ENCODE measurements at places on chromosomes 6 and 20. TPM values are rescaled to one million over a fixed set of nuclear protein-coding genes. Genes with fewer than 3 reads are reported as not detected.

PARD6B gene
- total RNA-seq, result 2.1 TPM

DNA sequence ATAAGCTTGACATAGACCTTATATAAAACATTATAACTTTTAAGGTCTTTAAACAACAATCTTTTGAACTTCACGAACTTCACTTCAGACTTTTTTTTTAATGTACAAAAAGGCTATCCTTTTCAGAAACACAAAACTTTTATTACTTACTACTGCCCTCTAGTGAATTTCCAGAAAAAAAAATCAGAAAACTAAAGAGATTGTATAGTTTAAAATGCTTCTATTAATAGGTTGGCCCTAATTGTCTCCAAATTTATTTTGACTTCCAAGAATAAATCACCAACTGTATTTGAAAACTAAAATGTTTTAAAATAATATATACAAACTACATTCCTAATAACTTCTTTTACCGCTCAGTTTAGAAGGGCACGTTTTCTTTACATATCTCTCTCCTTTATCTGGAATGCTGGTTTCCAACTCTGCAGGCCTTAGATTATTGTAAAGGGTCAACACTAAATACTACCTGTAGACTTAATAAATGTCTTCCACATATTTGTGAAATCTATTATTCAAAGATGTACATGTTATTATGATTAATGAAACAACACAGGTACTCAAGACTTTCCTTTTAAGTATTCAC is 66.8 kb downstream of the LMBRD1 start:
- no peak for DNase-seq

DNA sequence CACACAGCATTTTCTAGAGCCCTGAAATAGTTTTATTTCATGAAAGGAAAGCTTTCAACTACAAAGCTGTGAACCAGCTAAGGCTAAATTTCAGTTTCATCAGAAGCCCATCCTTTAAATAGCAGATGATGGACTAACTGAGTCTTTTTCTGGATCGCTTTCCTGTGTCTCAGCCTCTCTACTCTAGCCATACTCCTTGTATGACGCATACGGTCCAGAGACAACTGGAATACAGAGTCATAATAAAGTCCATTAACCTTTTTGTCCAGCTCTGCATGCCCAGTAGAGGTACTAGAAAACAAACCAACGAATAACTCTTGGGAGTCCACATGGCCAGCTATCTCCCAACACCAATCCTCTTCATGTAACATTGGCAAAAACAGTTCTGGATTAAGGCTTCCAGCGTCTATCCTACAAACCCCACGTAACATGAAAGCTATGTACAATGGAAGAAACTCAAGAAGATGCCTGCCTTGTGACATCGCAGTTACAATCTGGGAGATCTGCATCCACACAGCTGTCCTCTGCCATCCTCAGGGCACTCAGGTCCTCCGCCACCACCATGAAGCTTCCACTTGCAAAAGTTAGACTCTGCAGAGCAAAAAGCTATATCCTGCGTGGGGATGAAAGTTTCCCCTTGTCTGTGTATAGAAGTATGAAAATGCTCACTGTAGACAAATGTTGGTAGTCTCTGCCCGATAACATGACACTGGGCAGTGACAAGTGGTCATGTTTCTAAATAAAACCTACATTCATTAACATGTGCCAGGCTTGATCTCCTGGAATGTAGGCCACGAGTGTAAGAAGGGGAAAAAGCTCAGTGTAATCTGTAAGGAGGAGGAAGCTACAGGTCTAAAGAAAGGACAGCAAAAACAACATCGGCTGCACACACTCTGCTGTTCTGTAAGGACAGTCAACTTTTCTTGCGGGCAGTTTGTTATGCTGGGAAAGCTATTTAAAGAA is 360.4 kb downstream of the ESR1 start:
- DNase-seq, result no peak

NKX2-2 gene
- total RNA-seq, result 0.13 TPM

GRCh38 chr6:15475261-15475660 is 187.6 kb downstream of the DTNBP1 start:
- DNase-seq, result no peak

- peak; percentile 78 for DNase-seq
These were observed at the start of gene TPD52L1 for GRCh38 chr6:125153391-125154117. Gene TPD52L1 (plus strand): TSS chr6:125153773. CDS start chr6:125153952, 179 bp downstream.

GRCh38 chr6:11806561-11807317 is 28.1 kb upstream of the ADTRP start:
- DNase-seq, result no peak

GRCh38 chr6:135521431-135521830 is 23.9 kb upstream of the AHI1 start:
- DNase-seq, result no peak

PBOV1 gene
- not detected for total RNA-seq

DNA sequence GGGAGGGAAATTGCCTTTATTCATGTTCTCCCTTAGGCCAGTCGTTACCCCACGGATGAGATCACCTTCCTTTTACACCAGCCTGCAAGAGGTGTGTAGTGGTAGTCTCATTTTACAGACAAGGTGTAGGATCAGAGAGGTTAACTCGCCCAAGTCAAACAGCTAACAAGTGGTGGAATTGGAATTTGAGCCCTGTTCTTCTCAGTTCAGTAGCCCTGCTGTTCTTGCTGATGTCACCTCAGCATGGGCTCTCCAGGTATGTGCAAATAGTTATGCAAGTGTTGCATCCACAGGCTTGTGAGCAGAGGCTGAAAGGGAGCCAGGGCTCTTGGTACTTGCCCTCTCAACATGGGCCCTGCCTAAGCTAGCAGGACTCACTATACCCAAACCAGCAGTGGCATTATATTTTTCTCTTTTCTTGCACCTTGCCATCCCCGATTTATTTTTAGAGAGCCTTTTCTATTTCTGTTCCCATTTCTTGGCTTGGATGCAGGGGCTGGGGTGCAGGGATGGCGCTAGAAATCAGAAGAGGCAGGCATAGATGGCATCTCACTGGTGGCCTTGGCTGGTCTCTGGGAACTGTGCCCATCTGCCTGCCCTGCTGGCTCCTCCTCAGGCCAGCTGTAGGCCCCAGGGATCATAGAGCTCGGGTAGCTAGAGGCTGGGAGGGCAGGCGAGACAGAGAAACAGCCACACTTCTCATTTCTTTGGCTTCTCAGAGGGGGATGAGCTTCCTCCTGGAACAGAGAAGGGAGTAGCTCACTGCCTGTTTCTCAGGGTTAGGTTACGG is 18.2 kb downstream of the PPARD start:
- no peak for DNase-seq

HLA-DRB1 gene
- total RNA-seq, result not detected

- DNase-seq, result peak; percentile 6
These were observed 109.3 kb downstream of the GPX5 start for GRCh38 chr6:28634761-28635546.

DNA sequence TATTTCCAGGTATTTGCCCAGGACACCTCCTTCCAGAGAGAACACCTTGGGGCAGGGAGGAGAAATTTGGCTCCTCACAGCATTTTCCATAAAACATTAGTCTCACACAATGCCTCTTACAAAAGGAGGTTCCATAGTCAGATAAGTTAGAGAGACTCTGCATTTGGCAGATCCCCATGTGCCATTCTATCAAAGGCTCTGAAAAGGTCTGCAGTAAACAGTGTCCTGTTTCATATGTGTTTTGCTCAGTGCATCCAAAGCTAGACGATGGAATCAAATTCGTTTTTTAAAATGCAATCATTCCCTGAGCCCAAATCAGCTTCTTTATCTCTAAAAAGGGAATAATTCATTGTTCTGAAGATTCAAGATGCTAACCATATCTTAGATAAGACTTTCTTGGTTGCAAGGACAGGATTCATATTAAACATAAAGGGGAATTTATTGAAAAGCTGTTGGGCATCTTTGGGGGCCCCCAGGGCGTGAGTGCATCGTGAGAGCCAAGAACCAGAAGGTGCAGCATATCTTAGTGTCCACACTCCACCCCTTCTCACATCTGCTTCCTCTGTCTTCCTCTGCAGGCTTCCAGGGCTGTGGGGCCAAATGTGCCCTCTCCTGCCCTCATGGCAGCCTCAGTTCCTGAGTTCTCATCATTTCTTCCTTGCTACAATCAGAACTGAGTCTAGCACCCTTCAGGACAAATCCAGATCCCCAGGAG is 41.4 kb upstream of the MLN start:
- no peak for DNase-seq

HSPA1A gene
- total RNA-seq, result 99.6 TPM

KCNK17 gene
- not detected for total RNA-seq

DNA sequence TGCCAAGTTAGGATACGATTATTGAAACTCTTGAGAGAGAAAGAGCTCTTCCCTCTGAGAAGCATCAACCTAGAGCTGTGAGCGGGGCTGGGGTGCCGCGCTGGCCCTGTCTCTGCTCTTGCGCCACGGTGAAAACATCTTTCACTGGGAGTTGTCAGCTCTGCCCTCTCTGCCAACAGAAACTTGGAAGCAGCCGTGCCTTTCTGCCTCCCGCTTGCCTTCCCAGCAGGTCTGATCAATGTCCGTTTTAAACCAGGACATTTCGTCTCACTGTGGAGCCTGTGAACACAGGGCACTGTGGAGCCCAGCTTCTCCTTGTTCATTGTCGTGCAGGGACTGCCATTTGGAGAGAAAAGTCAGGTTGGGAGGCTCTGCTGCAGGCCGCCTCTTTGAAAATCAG is 249.2 kb upstream of the PMEPA1 start:
- DNase-seq, result no peak

GRCh38 chr6:153001767-153002612 is 519 bp downstream of the MTRF1L start:
- DNase-seq, result peak; percentile 19

DNA sequence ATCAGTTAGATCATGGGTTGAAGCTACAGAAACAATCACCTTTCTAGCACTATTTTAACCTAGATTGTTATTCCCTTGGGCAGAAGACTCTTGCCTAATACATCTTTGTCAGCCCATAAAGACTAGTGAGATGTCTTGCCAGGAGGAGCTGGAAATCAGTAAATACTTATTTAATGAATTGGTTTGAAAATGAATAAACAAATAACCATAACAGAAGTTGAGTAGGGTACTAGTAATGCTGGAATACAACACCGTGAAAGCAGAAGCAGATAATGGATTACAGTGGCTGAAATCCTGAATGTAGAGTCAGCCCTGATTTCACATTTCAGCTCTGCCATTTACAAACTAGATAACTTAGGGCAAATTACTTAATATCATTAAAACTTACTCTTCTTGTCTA is 236.1 kb downstream of the PACRG start:
- no peak for DNase-seq

DNA sequence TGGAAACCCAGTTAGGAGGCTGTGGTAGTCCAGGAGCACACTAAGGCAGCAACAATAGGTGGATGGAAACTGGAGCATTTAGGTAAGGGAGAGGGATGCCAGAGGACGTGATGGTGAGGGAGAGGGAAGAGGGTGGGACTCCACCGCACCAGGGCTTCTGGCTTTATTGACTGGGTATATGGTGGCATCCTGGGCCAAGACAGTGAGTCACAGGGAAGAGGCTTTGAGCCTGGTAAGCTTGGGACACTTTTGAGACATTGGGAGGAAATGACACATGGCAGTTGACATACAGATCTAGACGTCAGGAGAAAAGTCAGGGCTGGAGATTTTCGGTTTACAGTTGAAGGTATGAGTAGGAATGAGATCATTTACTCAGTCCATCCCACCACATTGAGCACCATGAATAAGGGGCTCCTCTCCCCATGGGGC is 14.9 kb downstream of the NT5E start:
- peak; percentile 100 for DNase-seq

DNA sequence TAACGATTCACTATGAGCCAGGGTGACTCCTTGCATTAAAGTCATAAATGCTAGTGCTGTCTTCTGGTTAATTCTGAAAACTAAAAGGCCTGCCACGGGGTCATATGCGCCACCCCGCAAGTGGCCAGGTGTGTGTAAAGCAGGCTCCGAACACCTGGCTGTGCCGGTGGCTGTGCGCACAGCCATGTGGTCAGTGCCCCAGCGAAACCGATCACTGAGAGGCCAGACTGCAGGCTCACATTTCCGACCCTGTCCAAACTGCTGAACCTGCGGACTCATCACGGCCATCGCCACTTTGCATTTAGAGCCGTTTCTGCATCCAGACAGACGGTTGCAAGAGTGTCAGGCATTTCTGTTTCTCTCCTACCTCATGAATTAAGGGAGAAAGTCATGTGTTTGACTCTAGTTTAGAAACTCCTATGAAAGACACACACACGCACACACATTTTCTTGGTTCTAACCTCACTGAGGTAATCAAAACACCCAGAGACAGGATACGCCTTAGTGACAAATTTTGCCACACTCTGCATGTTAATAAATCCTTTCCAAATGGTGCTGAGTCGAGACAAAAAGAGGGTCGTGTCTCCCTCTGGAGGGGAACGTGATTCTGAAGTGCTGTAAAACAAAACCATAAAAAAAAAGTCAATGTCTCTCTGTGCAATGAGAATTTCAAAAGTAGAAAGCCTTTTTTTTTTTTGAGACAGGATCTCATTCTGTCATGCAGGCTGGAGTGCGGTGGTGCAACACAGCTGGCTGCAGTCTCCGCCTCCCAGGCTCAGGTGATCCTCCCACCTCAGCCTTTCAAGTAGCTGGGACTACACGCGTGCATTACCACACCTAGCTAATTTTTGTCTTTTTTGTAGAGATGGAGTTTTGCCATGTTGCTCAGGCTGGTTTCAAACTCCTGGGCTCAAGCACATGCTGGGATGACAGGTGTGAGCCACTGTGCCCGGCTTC is 31.0 kb upstream of the TCFL5 start:
- DNase-seq, result no peak

- peak; percentile 91 for DNase-seq
These were observed 91.1 kb upstream of the HIVEP1 start for GRCh38 chr6:11921017-11921438.

DNA sequence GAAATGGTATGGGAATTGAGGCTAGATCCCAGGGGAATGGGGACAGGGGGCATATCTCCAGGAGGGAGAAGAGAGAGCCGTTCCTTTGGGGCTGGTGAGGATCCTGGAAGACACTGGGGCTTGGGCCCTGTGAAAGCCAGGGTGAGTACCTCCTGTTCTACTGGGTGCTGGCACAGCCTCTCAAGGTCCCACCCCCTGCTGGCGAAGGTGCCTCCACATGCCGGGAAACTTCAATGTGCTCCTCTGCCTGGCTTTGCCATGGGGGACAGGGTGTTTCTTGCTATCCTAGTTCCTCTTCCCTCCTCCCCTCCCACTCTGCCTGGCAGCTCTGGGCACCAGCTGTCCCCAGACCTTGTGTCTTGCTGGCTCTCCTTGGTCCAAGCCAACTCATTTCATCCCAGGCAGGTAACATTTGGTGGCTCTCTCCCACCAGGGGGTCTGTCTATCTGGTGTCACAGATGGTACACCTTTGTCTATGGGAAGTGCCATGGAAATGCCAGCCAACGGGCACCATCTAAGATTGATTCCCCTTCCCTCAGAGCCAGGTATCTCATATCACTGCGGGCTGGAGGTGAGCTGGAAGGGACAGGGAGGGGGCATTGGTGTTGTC is 56.8 kb downstream of the MDGA1 start:
- no peak for DNase-seq

ELOVL4 gene
- 0.66 TPM for total RNA-seq

DNA sequence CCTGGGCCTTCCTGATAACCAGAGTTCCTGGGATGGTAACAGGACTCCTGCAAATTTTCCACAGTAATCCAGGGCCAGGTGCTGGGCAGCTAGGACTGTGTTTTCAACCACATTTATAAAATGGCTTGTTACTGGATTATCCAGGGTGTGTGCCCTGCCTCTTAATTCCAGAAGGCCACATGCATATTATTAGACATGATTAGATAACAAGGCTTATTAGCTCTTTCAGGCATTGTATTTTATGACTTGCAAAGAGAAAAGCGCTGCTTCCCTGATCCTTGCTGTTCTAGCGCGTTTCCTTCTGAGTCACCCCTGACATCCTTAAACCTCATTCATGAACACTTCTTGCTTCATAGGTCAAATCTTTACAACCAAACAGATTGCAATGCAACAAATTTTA is 208.6 kb downstream of the UST start:
- DNase-seq, result no peak

FLRT3 gene
- 4.0 TPM for total RNA-seq

LMBRD1 gene
- 10.9 TPM for total RNA-seq

Measured in HT1080 (cell line).